ENCODE measurements at places on chromosomes 12 and 14.

- no peak for DNase-seq
These were observed 36.2 kb downstream of the TMEM120B start for GRCh38 chr12:121748571-121749265.

GRCh38 chr14:73457041-73457923 lies 1.1 kb downstream of the NUMB start:
- peak; percentile 0 for DNase-seq

DNA sequence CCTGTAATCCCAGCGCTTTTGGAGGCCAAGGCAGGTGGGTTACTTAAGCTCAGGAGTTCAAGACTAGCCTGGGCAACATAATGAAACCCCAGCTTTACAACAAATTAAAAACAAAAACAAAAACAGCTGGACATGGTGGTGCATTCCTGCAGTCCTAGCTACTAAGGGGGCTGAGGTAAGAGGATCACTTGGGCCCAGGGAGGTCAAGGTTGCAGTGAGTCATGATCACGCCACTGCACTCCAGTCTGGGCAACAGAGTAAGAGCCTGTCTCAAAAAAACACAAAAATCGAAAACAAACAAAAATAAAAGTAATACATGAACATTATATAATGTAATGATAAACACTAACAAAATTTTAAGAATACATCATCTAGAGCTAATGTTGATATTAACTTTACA lies 46.2 kb upstream of the GRIP1 start:
- DNase-seq: no peak

GRCh38 chr14:105151084-105151837 lies 17.3 kb downstream of the JAG2 start:
- DNase-seq: no peak

DNA sequence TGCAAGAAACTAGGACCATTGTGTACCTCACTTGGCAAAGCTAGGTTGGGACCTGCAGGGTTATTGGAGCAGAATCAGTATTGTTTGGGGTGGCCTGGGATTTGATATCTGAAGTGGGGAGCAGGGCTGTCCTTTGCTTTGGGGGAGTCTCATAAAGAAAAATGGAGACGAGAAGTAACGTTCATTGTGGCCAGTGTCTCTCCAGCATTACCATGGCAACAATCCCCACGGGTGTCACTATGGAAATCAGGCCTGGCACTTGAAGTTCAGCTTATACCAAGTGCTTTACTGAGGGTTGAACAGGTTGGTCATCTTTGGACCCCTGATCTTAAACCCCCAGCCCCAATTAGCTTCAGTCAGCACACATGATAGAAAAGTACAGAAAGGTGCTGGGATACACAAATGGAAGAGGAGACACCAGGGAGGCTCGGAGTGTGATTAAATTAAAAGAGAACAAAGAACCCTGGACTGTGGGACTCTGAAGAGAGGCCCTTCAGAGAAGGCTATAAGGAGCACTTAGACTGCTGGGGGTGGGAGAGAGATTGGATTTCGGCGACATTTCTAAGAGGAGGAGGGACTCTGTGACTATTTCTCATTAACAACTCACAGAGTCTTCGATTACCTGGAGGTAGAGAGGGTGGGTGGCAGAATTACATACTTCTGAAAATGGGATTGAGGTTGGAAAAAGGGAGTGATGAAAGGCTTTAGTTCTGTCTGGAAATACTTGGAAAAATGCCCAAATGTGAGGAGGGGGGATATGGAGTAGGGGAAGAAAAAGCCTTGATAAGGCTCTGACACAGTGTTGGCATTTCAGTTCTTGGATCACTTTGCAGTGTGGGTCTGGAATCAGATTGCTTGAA lies 3.7 kb downstream of the KIF5A start:
- DNase-seq: no peak

- DNase-seq: no peak
These were observed 198.3 kb upstream of the OTX2 start for GRCh38 chr14:57008534-57008933.

DNA sequence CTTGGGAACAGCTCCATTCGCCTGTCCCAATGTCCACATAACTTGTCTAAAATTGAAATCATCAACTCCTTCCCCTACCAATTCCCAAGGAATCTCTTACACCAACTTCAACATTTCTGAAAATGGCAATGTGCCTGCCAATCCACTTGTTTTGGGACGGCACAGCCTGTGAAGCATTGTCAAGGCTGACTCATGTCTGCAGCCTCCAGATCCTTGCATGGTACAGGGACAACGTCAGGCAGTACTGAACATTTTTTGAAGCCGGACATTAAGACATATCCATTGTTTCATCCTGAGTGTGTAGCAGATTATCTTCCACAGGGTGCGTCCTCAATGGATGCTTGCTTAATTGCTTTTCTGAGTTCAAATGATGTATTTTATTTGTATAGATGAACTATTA lies 794.1 kb downstream of the BCL11B start:
- DNase-seq: no peak

DNA sequence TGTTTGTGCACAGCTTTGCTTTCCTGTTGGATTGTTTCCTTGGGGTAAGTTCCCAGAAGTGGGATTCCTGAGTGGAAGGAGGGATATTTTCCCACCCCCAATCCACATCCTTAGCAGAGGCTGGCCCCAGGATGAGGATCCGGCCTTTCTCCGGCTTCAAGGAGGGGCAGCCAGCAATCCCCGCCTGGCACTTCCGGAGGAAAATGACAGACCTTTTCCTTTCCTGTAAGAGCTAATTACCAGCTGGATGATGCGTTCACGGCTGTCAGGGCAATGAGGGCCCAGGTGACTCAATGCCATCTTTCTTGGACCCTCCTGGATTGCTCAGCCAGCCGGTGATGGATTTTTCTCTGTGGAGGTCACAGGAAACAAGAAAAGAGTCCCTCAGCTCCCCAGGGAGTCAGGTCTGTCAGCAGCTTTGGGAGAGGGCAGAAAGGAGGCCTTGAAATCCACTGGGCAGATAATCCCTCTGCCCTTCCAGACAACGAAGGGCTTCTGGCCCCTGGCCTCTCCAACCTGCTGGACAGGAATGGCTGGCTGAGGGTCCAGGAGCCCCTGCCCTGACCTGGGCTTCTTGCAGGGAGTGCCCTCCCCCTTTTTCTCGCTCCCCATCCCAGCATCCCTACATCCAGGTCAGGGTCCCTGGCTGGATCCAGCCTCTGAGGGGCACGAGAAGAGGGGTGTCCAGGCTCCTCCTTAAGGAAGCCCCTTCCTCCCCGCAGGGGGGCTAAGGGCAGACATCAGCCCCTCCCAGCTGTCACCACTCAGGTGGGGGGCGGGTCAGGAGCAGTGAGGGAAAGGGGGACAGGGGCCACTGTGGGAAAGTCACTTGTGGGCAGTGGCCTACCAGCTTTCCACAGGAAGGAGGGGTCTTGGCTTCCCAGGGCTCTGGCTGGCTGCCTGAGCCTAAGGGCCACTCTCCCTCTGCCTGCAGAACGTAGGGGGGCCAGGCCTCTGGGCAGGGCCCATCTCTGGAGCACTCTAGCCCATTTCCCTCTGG lies 16.1 kb upstream of the CCDC85C start:
- DNase-seq: no peak

DNA sequence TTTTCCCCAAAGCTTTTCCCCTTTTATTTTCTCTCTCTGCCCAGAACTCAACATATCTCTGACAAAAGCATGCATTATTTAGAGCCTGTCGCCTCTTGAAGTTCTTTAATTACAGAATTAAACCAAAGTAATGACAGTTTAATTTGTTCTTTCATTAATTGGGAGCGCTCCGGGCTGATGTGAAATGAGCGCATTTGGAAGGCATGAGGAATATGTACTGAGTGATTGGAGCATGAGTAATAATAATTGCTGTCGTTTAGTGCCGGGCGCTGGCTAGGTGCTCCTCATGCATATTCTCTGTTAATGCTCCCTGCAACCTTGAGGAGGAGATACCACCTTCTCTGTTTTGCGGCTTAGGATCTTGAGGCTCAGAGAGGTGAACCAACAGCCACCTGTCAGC lies 120.5 kb downstream of the SLC25A47 start:
- no peak for DNase-seq

DNA sequence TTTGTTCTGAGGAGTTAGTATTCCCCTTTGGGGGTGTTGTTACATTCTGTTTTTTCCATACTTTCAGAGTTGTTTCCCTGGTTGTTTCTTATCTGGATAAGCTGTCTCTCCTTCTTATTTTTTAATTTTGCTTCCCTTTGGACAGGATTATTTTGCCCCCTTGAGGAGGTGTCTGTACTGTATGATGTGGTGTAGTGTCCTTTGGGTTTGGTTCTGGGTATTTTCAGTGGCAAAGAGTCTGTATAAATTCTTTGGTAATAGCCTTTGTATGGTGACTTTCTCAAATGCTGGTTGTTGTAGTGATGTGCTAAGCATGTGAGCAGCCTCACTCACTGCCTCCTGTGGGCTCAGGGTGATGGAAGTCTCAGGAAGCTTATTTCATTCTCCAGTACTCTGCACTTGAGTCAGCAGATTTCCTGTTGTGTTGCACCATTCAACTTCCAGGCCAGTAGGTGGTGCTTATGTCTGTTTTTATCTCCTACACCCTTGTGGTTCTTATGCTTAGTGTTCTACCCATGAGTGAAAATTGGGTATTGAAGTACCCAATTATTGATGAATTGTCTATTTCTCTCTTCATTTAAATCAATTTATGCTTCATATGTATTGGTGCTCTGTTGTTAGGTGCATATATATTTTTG lies 103.3 kb upstream of the PMCH start:
- no peak for DNase-seq

- DNase-seq: no peak
These were observed 84.1 kb downstream of the ITPR2 start for GRCh38 chr12:26748741-26749431.

- DNase-seq: no peak
These were observed 98.7 kb downstream of the GAS2L3 start for GRCh38 chr12:100672075-100672592.

- no peak for DNase-seq
These were observed 9.0 kb upstream of the RNU6-7 start for GRCh38 chr14:32192712-32193373.

- no peak for DNase-seq
These were observed 283.1 kb downstream of the TMEM117 start for GRCh38 chr12:44118946-44119345.

- DNase-seq: no peak
These were observed 163.7 kb upstream of the RPH3A start for GRCh38 chr12:112627851-112628250.

DNA sequence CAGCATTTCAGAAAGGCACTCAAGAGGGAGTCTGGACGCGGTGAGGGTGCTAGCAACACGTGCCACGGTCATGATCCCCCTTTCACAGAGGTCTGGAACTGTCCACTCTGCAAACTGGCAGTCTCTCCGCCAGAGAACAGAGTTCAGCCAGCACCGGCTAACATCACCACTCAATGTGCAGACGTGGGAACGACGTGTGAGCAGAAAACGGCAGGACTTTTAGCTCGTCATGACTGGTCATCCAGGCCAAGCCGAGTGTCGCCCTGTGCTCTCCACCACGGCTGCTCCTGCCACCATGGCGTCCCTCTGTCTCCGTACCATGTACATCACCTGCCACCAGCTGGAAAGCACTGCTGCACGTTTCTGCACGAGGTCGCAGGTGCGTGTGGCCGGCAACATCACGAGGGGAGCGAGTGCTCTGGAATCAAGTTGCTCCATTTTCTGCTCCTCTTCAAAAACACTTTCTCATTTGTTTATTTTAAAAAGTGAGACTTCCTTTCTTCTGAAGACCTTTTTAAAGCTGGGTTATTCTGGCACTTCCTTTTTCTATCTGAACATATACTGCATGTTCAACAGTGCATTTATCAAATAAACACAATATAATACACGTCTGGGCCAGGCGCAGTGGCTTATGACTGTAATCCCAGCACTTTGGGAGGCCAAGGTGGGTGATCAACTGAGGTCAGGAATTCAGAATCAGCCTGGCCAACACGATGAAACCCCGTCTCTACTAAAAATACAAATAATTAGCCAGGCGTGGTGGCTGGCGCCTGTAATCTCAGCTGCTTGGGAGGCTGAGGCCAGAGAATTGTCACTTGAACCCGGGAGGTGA lies 28.0 kb downstream of the SLC15A4 start:
- DNase-seq: no peak

DNA sequence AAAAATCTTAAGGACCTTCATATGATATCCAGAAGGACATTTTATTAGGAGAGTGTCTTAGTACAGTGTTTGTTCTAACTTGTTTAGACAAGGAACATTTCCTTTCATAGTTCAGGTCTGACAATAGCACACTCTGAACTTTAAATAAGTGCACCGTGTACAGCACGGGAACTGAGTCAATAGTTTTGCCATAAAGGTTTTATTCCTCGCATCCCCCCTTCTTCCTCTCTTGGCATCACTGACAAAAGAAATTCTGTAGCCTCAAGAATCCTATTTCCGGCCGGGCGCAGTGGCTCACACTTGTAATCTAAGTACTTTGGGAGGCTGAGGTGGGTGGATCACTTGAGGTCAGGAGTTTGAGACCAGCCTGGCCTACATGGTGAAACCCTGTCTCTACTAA lies 58.3 kb downstream of the TMCC3 start:
- no peak for DNase-seq

GRCh38 chr12:122842505-122843405 lies 7.5 kb downstream of the HIP1R start:
- DNase-seq: no peak

DNA sequence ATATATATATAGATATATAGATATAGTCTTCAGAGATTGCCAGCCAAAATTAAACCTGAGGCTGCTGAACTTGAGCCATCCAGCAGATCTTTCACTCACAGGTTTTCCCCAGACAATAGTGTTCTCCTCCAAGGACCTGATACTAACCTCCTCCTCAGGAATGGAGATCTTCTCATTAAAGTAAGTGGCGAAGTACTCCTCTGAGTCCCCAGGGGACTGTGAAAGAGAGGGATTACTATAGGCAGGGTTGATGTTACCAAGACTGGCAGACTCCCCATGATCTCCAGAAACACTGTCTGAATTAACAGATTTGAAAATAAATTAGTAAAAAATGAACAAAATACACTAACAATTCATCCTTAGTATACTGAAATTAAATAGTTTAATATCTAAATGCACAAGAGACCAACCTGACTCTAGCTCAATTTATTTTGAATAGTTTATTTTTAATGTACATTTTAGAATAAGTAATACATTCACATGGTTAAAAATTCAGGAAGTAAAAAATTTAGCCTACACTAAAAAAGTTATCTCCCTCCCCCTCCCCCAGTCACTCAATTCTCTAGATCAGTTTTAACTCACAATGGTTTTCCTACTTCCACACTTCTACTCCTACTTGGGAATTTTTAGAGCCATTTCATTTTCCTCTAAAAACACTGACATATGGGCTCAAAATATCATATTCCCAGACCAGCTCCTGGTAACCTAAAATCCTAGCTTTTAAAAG lies 17.7 kb downstream of the SLC11A2 start:
- no peak for DNase-seq

GRCh38 chr14:94330857-94331256 lies 7.7 kb upstream of the SERPINA6 start:
- no peak for DNase-seq

GRCh38 chr12:28507033-28507432 lies 316.8 kb downstream of the CCDC91 start:
- DNase-seq: no peak

DNA sequence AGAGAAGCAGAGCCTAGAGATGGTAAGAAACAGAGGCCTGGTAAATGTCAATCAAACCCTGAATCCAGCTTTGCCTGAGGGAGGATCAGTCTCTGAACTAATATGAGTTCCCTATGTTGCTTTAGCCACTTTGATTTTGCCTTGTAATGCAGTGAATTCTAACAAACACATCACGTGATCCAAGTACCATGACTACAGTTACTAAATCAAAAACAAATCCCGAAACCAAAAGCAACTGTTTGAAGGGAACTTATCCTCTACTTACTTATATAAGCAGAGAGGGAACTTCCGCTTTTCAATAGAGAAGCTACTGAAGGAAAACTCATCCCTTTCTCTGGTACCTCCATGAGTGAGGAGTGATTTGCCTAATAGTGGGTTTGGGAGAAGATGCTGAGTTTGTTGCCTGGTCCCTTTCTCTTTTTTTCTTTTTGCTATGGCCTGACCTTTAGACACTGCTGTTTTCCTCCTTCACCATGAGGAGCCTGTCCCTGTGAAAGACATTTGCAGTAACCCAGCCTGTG lies 7.7 kb upstream of the PPTC7 start:
- no peak for DNase-seq

Data from effector memory CD4-positive, alpha-beta T cell (primary cell).